KG1 (cell line): ENCODE measurements at places on chromosomes 1 and 21.

GRCh38 chr1:229846351-229846750 lies 220.3 kb downstream of the URB2 start:
- no peak for DNase-seq

GRCh38 chr1:215076322-215076721 lies 6.2 kb upstream of the KCNK2 start:
- DNase-seq = no peak

DNA sequence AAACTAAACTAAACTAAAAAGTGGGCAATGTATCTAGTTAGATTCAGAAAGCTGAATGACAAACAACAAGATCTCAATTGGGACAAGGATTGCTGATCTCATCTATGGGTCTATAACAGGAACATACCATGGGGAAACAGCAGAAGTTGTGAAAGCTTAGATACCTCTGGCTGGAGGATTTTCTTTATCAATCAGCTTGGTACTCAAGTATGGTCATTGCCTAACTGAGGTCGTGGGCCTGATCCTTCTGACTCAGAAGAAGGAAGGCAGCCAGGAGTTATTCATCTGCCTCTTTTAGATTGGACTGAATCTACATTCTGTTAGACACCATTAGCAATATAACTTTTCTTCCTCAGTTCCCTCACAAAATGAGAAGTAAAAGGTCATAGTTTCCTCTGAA lies 39.7 kb downstream of the DNTTIP2 start:
- no peak for DNase-seq

GRCh38 chr1:8396083-8396785 lies 78.3 kb downstream of the SLC45A1 start:
- DNase-seq = no peak

- DNase-seq = no peak
Measured at GRCh38 chr1:35122311-35122710, 43.1 kb downstream of the ZMYM1 start.

DNA sequence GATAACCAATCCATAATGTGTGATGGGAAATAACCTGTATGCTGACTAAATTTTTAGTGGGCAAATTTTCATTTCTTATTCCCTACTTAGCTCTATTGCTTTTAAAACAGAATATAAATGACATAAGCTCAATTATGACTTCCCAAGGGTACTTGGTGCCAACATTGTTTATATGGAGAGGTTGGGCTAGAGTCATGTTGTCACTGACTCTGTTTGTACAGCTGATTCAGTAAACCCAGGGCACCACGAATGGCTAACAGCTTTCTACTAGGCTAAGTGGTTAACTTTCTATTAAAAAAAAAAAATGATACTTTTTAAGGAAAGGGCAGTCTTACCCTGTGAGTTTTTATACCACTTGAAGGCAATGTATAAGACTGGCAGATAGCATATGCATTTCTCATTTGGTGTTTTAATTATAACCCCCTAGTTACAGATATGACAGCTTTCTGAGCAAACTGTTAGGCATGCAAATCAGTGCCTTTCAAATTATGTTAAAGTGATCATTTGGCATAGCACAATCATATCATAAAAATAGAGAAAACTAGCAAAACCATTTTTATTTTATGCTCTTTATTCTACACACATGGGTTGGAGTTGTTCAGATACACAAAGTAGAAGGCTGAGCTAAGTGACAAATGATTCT lies 147.1 kb downstream of the DNM3 start:
- no peak for DNase-seq
